ENCODE measurements at places on chromosomes 4 and X.

DNA sequence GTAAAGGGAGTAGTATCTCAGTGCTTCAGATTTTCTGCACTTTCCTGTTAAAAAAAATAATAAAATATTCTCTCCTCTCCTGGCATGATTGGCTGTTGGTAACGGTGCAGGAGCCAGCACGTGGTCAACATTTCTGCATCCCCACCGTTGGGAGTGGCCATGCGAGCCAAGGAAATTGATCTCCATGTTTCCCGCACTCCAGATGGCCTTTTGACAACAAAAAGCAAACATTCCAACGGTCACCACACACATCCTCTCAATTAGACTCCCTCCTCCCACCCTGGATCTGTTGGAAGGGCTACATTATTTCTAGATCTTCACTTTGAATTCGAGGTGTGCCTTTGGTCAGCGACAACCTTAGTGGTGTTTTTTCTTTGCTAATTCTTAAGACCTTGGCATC, 45.0 kb downstream of the STK32B start:
- no peak for DNase-seq

DNA sequence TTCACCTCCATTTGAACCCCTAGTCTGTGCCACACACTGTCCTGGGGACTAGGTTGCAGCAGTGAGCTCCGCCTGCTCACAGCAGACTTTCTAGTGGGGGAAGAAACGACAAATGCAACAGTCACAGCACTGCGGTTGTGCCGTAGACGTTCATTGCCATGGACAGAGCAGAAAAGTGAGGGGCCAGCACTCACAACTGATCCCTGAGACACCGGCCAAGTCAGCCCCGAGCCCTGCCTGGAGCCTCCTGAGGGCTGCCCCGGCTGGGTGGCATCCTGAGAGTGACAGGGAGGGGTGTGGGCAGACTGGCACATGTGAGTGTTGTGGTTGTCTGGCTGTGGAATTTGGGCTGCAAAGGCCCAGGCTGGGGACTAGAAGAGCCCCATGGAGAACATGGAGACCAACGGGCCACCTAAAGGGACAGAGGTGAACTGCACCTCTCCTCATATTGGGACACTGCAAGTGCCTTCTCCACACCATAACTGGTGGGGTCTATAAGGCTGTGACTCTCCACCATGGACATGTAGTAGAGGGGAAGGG, 4.6 kb downstream of the DUSP9 start:
- DNase-seq, result no peak

- peak; percentile 54 for DNase-seq
Measured at GRCh38 chr4:77800483-77801259, 18.5 kb downstream of the CNOT6L start.

GRCh38 chr4:170777663-170778062, 687.9 kb upstream of the AADAT start:
- no peak for DNase-seq

DNA sequence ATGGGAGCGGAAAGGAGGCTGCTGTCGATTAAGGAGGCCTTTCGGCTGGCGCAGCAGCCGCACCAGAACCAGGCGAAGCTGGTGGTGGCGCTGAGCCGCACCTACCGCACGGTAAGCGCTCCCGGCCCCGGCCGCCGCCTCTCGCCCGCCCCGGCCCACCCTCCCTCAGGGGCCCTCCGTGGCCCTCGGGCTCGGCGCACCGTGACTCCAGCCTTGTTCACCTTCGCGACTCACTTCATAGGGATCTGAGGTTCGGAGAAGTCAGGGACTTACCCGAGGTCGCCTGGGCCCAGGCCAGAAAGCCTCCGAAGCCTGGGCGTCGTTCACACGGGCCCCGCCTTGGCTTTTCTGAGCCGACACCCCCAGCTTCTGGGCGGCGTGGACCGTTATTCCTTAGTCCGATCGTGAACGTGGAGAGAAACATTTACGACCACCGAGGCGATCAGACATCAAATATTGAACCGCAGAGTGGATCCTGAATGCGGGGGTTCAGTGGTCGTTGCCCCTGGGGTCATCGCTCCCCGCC, 362 bp downstream of the NCAPG start:
- peak; percentile 23 for DNase-seq

DNA sequence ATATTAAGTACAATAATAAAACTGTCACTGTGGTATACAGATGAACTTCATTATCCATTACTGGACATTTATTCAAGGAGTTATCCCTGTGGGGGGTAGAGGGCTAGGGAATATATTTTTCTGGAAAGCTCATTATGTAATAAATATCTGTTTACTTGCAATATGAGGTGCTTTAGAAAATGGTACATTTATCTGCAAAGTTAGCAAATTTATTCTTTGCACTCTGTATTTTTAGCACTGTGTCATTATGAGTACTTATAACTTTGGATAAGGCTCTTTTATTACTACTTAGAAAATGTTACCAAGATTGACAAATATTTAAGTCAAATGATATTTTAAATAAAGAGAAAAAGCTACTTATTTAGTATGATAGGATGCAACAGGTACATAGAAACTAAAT, 37.8 kb downstream of the ANKRD17 start:
- no peak for DNase-seq

DNA sequence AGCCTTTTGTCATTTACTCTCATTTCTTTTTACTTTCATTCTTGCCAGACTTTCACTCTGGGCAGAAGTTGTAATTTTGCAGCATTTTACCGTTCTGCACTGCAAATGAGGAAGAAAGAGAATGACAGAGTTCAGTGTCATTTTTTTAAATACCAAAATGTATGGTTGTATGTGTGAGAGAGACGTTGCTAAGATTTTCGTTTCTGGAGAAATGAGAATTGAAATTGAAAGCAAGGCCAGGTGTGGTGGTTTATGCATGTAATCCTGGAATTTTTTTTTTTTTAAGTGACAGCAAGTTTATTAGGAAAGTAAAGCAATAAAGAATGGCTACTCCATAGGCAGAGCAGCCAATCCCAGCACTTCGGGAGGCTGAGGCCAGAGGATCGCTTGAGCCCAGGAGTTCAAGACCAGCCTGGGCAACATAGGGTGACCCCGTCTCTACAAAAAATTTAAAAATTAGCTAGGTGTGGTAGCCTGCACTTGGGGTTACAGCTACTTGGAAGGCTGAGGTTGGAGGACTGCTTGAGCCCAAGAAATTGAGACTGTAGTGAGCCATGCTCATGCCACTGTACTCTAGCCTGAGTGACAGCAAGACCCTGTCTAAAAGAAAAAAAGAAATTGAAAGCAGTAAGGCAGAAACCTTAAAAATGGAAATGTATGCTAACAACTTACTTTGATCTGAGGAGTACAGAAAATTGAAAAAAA, 12.9 kb downstream of the DCK start:
- DNase-seq, result no peak

GRCh38 chrX:12076046-12076445, 62.2 kb upstream of the FRMPD4 start:
- DNase-seq, result peak; percentile 16

GRCh38 chrX:33045882-33046281, 165.5 kb downstream of the DMD start:
- DNase-seq, result no peak

- no peak for DNase-seq
Measured at GRCh38 chr4:59247032-59247431, 1953.1 kb upstream of the ADGRL3 start.

DNA sequence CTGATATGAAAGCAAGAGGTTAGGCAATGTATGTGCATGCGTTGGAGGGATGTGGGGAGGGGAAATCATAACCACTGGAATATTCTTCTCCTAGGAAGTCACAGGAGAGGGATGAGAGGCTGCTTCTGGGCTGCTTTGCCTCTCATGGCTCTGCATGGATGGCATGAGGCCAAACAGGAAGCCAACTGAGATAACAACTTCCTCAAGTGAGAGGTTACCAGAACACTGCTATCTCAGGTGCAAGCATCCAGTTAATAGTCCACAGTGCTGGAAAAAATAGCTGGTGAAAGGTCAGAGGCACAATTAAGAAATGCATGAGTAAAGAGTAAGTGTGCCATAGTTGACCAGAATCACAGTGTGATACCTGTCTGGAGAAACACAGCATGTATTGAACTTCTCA, 113.3 kb downstream of the ELOVL6 start:
- no peak for DNase-seq

DNA sequence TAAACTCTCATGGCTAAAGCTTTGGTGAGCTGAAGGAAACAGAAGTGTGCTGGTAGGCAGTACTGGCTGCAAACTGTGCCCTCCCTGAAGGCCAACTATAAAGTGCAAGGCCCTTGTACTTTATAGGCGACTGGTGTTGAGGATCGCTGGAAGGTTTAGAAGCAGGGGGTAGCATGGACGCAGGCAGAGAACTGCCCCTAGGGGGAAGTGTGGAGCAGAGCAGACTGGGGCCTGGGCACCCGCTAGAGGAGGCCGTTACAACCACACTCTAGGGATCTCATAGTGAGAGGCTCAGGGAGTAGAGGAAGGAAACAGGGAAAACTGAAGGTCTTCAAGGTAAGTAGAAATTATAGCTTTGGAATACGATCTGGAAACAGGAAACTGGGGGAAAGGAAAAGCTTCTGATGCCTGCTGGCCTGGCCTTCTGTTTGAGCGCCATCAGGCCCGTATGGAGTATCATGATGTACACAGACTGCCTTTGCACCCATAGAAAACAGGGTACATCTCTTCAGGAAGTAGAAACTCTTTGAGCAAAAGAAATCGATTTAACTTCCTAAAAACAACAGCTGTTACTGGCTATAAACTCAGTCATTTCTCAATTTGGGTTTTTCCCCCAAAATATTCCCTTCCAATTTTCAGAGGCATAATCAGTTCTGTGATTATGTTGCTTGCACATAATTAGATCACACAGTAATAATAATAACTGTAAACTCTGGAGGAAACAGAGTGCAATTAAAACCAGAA, 23.9 kb upstream of the TMSB4X start:
- DNase-seq, result no peak

DNA sequence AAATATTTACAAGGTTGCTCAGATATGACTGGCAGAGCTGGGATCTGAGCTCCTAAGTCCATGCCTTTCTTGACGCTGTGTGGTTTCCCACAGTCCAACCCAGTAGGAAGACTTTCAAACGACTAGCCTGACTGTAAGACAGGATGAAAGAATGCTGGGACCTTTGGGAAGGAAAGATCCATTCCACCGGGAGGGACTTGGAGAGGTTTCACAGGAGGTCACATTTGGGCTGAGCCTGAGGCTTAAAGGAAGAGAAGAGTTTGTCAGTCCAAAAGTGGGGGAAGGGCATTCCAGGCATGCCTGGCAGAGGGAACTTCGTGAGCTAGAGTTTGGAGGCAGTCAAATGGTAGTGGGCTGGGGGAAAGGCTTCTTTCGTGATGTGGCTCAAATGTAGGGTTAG, 1.5 kb downstream of the STARD8 start:
- DNase-seq, result peak; percentile 29

GRCh38 chr4:69718396-69719271, 41.8 kb downstream of the SULT1B1 start:
- peak; percentile 54 for DNase-seq

Measured in fibroblast of mammary gland (primary cell).